ENCODE measurements at places on chromosomes 1 and 21.

DNA sequence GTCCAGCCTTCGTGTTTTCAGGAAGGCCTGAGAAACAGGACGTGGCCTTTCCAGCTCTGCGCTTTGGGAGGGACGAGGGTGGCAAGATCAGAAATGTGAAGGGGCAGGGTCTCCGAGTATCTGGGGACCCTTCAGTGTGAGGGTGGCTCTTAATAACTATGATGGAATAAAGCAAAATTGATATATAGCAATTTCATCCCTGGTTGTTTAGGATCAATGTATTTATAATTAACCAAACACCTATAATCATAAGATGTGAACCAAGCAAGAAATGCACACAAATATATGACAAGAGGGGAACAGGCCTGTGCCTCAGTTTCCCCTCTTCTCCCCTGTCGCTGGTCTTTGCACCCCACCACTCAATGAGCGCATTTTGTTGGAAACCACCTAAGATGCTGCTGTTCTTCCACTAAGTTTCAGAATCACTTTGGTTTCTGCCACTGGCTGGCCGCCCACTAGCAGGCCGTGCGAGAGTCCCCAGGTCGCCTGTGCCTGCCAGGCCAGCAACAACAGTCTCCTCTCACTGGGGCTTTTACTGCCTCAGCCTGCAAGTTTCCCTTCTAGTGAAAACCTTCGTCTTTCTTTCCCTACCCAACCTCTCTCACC is 36.6 kb downstream of the UBASH3A start:
- DNase-seq: no peak

GRCh38 chr1:33137800-33138199 is 44.0 kb downstream of the TRIM62 start:
- no peak for DNase-seq

DNA sequence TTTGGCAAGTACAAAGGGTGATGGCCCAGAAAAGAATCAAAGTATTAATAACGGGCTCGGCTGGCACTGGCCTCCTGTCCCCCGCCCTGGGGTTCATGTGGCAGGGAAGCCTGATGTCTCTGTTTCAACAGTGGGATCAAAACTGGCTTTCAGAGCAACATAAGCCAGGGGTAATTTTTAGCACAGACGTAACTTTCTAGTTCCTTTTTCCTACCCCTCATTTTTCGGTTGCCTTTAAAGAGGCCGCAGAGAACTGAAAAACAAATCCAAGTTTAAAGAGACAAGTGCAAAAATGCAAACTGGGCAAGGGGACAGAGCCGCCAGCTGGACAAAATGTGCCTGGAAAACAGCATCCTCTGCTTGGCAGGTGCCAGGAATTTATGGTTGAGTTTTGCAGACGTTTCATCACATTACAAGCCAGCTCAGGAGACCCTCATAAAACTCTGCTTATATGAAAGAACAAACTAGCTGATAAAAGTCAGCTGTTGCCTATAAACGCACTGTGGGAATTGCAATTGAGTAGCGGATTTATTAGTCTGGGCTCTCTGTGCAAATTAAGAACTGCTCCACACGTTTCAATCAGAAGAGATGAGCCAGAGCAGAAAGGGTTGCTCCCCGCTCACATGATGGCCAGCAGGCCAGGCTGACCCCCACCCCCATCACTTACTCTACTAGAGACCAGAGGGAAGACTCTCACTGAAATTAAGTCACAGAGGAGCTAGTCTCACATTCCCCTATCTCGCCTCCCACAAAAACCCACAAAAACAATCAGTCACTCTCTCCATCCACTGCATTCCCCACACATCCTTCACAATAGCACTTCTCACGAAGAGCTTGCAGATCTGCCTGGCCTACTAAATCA is 15.8 kb upstream of the CDCA8 start:
- DNase-seq: no peak

DNA sequence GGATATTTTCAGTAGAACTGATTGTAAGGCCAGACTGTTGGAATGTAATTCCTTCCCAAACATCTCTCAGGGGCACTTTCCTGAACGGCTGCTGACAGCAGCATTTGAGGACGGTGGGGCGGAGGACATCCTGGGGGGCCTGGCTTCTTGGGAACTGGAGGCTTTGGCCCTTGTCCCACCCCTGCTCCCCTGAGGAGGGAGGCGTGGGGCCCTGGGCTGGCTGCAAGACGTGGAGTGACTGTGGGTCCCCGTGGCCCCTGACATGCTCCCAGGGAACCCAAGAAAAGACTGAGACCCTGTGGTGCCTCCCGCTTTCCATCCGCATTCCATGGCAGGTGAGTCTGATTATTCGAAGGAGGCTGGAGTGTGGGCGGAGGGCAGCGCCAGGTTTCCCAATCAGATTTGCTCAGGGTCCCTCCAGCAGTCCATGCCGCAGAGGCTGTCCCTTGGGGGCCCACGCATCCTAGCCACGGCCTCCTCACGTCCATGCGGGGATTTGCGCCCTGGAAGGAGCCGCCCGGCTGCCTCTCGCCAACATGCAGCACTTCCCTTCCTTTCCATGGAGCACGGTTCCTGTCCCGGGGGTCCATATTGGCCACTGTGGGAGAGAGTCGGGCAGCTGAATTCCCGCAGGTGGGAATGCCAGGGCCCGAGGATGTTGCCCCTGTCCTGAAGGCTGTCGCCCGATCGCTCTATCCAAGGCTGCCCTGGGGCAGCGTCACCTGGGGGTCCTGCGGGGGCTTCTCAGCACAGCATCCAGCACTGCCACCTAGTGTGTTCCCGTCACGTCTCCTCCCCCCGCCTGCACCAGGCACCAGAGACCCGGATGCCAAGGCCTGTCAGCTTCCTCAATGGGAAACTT is 69.0 kb downstream of the FAAP20 start:
- no peak for DNase-seq

GRCh38 chr21:41405321-41405720 is 20.7 kb upstream of the MX1 start:
- no peak for DNase-seq

DNA sequence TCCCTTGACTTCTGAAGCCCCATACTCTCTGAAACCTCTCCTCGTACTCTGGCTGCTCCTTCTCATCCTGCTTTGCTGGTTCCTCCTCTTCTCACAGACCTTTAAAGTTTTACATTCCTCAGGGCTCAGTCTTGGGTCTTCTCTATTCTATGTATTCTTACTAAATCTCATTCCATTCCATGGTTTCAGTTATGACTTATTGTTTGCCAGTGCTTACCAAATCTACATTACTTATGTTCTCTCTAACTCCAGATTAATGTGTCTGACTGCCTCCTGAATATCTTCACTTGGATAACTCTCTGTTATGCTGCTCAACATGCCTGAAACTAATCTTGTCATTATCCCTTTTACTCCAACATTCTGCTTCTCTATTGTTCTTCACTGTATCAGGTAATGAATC is 5.4 kb upstream of the SLC35D1 start:
- no peak for DNase-seq

DNA sequence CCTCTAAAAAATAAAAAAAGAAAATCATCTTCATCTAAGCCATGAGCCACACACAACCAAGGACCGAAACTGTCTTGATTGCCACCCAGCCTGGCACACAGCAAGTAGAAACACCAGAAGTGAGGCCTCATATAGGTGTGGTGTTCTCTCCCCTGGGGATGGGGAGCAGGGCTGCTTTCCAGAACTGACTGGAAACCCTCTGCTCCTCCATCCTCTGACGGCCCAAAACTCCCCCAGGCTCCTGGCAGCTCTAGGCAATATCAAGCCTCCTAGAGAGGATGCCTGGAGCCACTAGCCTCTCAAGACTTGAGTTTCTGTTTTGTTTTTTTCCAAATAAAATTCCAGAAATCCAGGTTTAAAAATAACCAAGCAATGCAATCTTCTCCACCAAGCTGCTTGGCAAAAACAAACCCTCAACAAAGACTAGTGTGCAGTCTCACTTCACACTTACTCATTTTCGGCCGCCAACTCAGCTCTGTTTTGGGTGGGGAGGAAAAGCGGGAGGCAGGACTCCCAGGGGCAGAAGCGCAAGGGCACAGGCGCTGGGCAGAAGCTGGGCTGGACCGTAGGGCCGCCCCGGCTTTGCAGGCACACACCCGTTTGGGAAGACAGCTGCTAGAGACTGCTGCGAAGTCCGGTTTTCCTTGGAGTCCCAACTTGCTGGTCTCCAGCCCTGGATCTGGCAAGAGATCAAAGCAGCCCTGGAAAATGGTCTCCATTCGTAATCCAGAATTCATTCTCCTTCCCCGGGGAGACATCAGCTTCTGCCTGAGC is 78.2 kb upstream of the CAPZB start:
- DNase-seq: no peak

DNA sequence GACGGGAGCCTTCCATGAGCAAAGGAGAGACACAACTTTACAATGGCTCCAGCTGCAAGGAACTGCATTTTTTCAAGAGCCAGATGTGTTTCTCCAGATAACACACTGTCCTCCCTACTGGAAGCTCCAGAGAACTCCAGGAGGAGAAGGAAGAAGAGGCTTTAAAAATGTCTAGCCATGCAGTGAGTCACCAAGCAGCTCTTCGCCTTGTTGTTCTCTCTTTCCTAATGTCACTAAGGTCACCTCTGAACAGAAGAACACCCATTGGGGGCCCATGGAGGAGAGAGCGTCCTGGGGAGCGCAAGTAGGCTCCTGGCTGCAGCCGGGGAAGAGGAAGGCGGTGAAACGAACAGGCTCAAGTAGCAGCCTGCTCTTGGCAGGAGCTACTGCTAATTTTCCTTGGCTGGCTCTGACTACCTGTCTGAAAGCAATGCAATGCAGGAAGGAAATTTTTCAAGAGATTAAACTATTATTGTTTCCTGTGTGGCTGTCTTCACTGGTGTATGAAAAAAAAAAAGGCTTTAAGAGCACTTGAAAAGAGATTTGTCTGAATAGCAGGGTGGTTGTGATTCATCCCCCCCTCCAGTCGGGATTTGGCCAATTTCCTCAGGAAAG is 321.9 kb downstream of the SETD4 start:
- no peak for DNase-seq

DNA sequence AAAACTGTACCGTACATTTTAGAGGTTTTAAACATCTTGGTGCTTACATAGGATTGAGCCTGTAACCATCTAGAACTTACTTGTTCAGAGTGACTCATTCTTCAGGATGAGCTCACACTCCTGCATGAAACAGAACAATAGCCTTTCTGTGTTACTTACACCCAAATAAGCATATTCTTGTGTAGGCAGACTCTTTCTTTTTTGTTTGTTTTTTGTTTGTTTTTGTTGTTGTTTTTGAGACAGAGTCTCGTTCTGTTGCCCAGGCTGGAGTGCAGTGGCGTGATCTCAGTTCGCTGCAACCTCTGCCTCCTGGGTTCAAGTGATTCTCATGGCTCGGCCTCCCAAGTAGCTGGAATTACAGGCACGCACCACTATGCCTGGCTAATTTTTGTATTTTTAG is 3.8 kb upstream of the CA6 start:
- no peak for DNase-seq

DNA sequence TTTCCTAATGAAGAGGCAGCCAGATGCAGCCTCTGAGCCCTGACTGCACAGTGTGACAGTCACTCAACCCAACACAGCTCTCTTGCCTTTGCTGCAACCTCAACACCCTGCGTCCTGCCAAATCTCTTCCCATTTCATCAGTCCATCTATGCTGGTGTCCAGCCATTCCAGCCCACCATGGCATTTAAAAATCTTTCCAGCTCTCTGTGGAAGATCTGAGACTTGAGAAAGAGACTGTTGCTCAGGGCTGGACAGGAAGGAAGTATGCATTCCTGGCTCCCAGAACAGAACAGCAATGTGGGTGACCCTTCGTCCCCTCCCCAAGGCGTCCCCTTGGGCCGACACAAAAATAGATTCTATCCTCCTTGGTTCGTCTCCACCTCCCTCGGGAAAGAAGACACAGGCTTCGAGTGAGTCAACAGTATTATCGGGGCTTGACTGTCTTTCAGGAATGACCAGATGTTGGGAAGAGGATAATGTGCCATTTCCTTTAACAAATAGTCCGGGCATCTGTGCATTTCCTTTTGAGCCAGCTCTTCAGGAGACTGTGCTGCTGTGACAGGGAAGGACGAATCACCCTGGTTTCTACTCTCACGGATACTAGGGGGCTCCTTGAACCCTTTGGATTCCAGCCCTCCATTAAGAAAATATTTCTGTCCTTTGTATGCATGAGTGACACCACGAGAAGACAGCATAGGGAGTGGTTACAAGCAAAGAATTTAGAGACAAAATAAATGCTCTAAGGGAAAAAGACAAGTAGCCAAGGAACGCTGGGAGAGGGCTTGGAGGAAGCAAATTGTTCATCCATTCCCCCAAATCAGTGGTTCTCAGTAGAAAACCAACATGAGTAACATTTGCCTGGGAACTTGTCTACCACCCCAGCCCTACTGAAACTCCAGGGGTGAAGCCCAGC is 111.4 kb upstream of the CDC42BPA start:
- no peak for DNase-seq

DNA sequence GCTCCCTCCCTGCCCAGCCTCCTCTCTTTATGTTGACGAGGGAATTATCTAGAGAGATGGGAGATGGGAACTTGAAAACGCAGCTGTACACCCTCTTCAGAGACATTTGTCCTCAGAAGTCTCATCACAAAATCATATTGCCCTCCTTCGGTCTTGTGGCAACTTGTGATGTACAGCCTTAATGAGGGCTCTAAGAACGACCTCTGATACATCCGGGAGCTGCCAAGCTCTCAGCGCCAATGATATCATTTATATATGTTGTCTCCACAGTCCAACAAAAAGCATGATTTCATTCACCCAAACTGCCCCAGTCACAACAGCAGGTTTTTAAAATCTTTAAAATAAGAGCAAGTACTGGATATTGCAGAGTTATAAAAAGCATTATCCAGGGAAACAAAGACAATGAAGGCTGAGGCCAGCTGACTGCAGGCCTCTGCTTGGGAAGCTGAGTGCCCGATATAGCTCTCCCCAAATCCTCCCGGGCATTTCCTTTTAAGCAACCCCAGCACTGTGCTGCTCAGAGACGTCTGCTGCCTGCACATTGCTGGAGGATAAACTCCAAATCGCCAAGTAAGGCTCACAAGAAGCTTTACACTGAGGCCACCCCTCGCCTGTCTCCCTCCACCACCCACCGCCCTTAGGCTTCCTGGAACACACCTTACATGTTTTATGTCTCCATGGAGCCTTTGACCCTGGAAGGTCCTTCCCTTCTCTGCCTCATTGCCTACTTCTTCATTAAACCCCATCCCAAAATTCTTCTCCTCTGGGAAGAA is 236.1 kb downstream of the C1orf94 start:
- no peak for DNase-seq

GRCh38 chr1:235901461-235901860 is 34.8 kb upstream of the LYST start:
- no peak for DNase-seq

DNA sequence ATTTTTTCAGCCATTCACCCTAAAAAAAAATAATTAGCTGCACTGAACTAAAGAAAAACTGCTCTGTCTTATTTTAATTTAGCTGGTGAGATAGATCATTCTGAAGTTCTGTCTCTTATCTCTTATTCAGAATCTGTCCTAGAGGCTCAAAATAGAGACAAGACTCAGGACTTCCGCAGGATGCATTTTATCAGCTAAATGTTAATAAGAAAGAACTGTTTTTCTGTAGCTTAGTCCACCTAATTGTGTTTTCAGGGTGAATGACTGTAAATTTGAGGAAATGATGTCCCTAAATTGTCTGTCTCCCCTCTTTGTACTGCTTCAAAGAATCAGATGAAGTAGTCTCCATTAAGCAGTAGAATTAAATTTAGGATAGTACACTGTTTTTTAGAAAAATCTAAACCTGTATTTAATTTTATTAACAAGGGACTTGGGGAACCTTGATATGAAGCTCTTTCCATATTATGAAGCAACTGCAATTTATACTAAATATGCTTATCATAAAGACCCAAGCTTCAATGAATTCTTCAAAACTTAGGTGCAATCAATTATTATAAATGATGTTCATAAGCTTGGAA is 671.9 kb downstream of the RWDD3 start:
- DNase-seq: no peak

GRCh38 chr21:36261459-36261858 is 58.5 kb upstream of the MORC3 start:
- no peak for DNase-seq

GRCh38 chr1:40143891-40144575 is 17.2 kb upstream of the RLF start:
- peak; percentile 82 for DNase-seq
